Fibroblast of mammary gland (primary cell): ENCODE measurements at places on chromosomes 2 and 18.
A peak's percentile ranks its signal among the peaks of the same experiment; 100 is the strongest.

- DNase-seq, result peak; percentile 13
Observed at GRCh38 chr18:2441544-2441943, 129.8 kb downstream of the METTL4 start.

DNA sequence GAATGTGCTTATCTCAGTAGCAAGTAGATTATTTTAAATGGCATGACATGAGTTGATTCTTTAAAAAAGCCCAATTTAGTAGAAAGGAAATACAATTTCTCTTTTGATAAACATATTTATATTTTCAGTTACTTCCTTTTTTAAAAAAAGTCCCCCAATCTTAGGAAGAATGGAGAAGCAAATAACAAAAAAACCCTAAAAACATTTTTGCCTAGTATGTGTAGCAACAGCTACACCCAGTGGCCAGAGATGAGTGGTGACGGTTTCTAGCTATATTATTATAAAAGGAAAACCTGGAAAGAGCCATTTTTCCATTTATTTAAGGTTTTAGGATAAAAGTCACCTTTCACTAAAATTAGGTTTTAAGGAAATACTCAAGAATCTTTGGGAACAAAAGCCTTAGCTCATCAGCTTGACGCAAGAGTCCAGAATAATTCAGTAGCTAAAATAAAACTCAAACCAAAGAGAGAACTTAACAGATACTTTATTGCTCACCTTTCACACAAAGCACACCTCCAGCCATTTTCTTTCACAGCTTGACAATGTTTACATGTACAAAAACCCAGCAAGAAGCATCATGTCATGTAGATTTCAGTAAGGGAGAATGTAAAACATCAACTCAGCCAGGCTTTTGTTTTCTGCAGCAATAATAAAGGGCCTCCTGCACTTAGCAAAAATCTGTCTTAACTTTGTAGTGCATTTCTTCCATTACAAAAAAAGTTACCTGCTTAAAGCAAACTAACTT is 15.7 kb downstream of the FAM98A start:
- peak; percentile 58 for DNase-seq

DNA sequence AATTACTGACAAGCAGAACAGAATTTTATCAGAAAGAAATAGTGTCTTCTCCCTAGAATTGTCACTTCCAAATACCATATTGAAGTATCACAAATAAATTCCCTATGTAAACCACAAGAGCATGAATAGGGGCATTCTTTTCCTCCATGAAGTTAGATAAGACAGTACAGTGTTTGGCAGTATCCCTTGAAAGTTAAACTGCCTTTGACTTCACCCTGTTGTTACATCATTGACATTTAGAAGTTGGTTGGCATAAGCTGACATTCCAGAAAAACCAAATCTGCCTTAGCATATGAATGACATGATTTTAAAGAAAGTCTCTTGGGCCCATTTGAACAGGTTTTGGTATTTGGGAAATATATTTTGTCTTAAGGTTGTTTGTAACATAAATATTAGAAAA is 50.2 kb upstream of the OSR1 start:
- no peak for DNase-seq

GRCh38 chr2:9655441-9656269 is 24.9 kb upstream of the YWHAQ start:
- DNase-seq, result peak; percentile 45

- DNase-seq, result peak; percentile 77
Observed at GRCh38 chr2:32061973-32062861, 1.1 kb upstream of the SPAST start.

- no peak for DNase-seq
Observed at GRCh38 chr2:85276571-85277118, 51.1 kb downstream of the TGOLN2 start.

DNA sequence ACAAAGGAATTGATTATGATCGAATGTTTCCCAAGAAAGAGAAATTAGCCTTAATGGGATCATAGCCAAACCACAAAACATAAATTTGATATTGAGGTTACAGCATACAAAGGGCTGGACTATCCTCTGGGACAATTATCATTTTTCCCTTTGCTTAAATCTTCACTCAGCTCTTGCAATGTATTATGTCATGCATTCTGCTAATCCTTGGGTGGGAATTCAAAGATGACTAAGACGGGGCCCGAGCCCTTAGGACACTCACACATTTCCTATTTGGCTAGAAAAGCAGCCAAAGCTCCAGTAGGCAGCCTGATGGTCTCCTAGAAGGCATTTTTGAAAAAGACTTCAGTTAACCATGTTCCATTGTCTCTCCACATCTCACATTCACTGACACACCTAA is 17.2 kb upstream of the NMI start:
- peak; percentile 91 for DNase-seq

DNA sequence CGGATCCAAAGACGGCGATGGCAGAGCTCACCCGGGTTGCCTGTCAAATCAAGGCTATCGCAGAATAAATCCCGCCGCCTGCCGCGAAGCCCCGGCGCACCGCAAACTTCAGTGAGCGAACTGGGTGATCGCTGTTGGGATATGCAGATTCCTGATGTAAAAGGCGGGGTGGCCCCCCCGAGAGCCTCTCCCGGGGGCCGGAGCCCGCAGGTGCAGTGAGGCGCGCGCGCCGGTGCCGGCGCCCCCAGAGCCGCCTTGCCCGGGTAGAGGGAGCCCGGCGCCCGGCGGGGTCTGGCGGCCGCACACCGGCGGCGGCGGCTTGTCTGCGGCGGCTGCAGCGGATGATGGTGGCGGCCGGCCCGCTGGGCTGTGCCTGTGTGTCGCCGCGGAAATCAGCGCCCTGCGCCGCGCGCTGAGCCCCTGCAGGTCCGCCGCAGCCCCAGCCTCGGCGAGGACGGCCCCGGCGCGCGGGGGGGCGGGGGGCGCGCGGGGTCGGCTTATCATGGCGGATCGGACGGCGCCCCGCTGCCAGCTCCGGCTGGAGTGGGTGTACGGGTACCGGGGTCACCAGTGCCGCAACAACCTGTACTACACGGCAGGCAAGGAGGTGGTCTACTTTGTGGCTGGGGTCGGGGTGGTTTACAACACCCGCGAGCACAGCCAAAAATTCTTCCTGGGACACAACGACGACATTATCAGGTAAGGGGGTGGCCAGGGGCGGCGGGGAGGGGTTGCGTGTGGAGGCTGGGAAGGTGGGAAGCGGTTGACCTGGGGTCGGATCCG is 1.3 kb downstream of the EML6 start:
- DNase-seq, result no peak

DNA sequence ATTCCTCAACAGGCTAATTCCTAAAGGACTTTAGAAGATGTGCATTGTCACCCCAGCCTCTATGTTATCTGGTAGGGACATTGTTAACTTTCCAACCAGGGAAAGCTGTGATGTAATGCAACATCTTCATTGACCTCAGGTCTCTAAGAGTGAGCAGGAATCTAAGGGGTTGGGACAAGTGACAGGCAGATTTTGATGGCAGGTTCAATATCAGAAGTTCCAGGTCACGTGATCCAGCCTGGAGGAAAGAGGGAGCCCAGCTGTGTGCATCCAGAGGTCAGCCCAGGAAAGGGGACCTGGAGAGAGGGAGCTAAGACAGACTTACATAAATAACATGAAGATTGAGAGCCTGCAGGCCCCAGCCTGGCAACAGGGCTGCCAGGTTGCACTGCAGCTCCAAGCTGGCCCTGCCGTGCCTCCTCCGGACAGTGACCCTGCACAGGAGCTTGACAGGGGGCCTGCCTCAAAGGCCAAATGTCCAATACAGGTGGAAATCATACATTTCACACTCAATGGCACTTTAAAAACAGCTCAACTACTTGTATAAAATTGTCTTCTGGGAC is 262.2 kb upstream of the MGAT5 start:
- no peak for DNase-seq

- DNase-seq, result peak; percentile 66
Observed at GRCh38 chr2:224357098-224357901, 44.6 kb downstream of the FAM124B start.

DNA sequence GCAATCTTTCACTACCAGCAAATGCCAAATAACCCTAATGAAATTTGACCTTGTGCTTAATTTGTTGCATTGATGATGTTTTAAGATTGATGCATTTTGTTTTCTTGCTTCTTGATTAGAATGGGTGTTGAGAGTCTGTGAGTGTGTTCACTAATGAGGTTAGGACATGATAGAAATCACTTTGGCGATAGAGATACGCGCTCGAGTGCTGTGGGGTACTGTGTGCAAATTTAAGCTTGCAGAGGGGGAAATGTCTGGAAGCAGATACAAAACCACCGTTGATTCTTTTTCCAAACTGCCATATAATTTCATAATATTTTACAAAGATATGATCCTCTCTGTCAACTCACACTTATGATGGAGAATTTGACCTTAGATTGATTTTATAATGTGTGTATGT is 200.9 kb downstream of the PIEZO2 start:
- DNase-seq, result no peak

GRCh38 chr2:103773884-103774283 is 1012.1 kb downstream of the TMEM182 start:
- DNase-seq, result peak; percentile 27

DNA sequence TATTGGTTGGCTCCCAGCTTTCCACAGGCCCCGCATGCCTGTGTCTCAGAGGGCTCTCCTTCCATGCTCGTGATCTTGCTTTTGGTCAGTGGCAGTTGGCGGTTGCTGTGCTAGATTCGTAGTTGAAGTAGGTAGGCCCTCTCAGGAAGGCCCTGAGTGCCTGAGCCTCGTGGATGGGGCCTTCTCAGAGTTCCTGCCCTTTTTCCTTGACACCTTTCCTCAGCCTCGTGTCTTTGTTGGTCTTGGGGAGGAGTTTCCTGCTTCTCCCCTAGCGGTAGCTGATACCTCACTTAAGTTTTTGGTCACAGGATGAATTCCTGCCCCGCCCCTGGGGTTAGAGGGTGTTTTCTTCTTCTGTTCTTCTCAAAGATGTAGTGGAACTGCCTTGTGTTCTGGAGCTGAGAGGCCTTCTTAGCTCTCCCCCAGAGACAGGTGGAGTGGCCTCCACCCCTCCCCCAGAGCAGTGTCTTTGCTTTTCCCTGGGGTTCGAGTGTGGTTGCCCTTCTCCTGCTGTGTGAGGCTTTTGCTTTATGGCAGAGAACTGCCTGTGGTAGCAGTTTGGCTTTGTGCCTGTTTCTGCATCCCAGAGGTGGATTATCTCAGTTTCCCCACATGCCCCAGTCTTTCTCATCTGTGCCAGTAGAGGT is 94.8 kb downstream of the ZNF407 start:
- DNase-seq, result no peak

- DNase-seq, result peak; percentile 28
Observed at GRCh38 chr2:222355860-222356259, 57.1 kb upstream of the PAX3 start.

DNA sequence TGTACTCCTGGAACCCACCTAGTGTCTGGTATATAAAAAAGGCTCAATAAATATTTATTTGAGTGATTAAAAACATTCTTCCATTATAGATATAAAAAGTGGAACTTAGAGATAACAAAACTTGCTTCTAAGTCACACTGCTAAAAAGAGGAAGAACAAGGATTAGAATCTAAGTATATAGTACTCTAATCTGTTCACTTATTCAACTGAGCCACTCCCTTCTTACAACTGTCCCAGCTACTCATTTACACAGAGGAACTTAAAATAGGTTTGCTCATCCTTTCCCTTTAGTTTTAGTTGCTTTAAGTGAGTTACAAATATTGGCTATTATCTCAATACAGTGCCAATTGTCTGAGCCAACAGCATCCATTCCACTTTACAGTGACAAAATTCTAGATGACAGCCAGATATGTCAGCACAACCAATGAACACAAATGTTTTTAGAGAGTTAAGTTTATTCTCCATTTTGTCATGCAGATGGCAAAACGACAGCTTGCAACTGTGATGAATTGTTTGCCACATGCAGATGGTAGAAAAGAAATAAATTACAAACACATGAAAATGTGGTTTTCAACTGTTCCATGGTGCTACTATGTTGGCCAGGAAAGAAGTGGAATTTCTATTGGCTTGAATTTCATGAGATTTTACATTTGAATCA is 280.7 kb upstream of the ZC3H15 start:
- DNase-seq, result no peak

DNA sequence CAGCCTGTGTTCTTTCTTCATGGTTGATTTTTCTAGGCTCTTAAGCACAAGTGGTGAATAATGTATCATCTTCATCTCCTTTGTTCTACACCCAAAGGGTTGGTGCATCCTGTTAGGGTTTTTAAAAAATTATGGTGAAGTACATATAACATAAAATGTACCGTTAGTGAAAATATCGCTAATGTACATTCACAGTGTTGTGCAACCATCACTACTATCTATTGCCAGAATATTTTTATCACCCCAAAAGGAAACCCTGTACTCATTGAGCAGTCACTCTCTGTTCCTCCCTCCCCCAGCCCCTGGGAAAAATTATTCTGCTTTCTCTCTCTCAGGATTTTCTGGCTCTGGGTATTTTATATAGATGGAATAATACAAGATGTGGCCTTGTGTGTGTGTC is 98.5 kb downstream of the PRKCE start:
- no peak for DNase-seq

DNA sequence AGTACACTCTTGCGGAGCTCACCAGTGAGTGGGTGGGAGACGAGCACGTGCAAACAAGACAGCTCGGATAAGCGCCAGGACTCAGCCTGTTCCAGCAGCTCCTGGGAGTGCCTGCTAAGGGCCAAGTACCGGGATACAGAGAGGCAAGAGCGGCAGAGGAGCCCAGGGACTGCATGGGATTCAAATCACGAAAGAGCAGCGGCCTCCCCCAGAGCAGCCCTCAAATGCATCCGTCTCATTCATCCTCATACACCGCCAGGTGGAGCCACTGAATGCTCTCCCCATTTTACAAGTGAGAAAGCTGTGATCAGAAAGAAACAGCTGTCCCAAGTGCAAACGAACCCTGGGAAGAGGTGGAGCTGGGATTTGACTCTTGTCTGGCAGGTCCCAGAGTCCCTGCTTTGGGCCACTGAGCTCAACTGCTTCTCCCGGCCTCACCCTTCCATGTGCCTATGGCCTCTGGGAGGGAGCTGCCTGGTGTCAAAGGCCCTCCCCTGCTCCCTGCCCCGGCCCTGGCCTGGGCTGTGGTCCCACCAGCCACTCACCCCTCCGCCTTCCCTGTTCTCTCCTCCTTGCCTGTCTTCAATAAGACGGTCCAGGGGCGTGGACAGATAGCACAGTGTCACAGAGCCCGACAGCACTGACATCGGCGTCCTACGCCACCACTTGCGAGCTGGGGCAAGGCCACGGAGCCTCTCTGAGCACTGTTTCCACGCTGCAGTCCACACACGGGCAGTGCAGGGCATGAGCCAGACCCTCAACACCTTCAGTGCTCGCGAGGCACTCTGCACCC is 72.8 kb upstream of the TAF1B start:
- peak; percentile 72 for DNase-seq

DNA sequence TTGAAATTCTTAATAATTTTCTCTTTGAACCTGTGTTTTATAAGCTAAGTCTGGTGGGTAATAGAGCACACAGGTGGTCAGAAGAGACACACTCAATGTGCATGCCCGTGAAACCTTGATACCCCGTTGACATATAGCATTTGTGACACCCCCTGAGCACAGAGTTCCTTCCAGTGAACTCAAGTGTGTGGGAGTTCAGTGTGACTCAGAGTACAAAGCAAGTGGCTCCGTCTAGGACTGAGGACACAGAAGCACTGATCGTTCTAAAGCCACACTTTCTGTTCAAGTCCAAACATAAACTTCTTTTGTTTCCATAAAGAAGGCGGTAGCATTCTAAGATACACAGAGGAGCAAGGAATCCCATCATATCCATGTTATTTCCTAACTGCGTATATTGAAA is 523.6 kb downstream of the PID1 start:
- DNase-seq, result peak; percentile 4

GRCh38 chr2:178413472-178414265 is 37.3 kb downstream of the PRKRA start:
- peak; percentile 76 for DNase-seq
